RWPE2 (cell line): ENCODE measurements at places on chromosomes 12 and 14.

GRCh38 chr14:49480979-49481498, 105.1 kb downstream of the RPS29 start:
- DNase-seq: no peak

GRCh38 chr12:103884316-103884715, 43.3 kb upstream of the NT5DC3 start:
- DNase-seq: no peak

DNA sequence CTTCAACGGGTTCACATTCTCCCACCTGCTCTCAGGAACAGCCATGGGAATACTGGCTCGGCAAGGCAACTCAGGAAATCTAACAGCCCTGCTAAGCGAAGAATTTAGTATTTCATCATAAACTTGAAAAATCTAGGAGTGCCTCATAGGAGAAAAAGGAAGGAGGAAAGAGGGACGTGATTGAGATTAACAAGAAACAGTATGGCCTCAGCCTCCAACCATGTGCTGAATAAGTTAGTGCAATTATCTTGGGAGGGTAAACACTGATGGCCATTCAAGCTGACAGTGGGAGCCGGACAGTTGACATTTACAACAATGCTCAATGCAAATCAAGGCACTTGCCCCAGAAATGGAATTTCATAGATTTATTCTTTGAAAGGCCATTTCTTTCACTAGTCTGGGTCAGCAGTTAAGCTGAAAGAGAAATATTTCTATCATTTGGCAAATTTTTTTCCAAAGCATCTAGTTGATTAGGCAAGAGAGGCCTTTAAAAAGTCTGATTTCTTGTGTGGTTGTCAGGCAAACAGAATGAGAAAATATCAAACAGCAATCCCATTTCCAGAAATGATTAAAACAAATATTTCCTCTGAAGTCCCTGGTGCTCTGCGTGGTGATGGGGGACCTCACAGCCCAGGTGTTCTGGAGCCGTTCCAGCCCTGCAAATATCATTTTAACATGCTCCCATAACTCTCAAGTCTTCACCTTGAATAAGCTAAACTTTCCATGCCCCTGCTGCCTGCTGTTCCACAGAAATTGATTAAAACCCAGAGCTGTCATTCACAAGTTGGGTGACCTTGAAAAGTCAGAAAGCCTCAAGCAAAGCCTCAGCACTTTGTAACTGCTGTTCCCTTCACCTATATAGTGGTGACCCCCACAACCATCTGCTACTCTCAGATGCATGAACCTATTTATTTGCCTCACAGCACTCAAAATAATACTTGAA, 121.6 kb downstream of the PHLDA1 start:
- DNase-seq: no peak

DNA sequence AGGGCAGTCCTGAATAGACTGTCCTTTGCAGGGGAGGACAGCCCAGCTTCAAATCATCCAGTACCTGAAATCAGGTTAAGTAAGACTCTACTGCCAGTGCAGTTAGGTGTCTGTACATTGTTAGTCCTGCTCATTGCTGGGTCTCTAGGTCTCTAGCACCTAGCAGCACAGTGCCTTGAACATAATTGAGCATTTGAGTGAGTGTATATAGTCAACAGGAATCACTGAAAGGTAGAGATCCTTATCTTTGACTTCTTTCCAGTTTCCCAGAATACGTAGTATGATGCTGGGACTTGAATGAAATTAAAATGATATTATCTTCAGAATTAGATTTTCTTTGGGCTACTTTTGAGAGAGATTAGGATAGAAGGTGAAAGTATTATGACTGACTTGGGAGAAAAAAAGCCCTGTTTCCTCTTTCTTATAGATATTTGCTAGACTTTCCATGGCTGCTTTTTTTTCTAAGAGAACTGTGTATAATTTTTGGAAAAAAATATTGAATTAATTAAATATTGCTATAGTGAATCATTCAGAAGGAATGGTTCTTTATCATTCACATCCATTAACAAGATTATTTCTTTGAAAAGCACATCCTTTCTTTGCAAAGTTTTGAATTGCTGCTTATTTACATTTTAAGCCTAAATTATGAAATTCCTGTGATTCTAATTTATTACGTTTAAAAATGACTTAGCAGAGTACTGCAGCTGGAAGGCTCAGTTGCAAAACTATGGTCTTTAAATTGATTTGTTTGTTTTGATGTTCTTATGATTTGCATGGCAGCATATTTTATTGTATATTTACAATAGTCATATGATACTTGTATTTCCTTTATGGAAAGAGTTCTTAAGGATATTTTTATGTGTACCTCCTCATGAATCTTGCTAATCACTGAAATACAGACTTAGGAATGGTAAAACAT, 51.6 kb downstream of the PPP4R4 start:
- DNase-seq: no peak

GRCh38 chr12:17875230-17875629, 214.8 kb downstream of the RERGL start:
- DNase-seq: no peak

DNA sequence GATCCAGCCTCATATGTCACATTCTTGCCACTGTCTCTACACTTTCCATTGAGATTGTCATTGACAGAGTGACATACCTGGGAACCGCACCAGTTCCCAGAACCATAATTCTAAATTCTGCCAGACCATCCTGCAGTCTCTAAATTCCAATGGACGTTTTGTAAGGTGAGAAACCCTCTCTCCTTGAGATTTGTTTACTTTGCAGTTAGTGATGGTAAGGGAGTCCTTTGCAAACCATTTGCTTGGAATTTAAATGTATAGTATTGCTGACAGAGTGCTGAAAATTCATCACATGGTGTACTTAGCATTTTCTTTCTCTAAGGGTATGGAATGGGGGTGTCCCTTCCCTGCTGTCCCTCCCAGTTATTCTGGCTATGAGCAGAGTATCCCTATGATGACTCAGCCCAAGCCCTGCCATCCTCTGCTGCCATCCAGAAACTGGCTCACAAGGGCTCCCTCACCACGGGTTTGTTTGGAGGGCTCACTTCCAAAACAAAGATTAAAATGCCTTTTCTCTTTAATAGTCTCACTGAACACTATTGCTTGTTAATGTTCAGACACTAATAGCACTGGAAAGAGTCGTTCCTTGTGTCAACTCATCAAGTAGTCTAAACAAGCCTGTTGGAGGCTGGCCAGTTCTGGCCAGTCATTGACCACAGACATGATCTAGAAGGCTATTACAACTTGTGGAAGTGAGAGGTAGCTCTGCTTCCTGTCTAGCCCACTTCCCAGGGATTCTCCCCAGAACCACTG, 129.0 kb upstream of the HMGA2 start:
- DNase-seq: peak; percentile 94

GRCh38 chr12:27802511-27802910, 22.5 kb upstream of the MANSC4 start:
- DNase-seq: no peak

DNA sequence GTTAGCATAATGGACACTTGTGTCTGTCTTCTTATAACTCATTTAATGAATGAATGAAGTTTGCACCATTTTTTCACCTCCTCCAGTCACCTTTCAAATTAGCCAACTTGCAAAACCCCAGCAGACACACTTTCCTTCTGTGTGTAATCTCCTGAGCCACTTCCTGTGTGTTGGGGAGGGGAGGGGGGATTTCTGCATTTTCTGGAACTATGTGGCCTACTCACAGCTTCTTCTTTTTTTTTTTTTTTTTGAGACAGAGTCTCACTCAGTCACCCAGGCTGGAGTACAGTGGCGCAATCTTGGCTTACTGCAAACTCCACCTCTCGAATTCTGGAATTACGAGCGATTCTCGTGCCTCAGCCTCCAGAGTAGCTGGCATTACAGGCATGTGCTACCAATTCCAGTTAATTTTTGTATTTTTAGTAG, 4.1 kb upstream of the SERPINA1 start:
- DNase-seq: peak; percentile 78

GRCh38 chr12:131363393-131363792, 347.5 kb upstream of the SFSWAP start:
- no peak for DNase-seq
